Esophagus muscularis mucosa (tissue), 4 donors: ENCODE measurements at places on chromosomes 5 and 9. TPM values are rescaled to one million over a fixed set of nuclear protein-coding genes. Genes with fewer than 3 reads are reported as not detected.
A peak's percentile ranks its signal among the peaks of the same experiment; 100 is the strongest.

The NUDCD2 gene
- 7.6 TPM for total RNA-seq

The THG1L gene
- 20.7 TPM for total RNA-seq

The SLC34A1 gene
- total RNA-seq, result not detected

The SLC25A48 gene
- 0.42 TPM for total RNA-seq

The PCDHGB2 gene
- total RNA-seq, result 5.7 TPM

The OR1J2 gene
- not detected for total RNA-seq

The ORM2 gene
- total RNA-seq, result not detected

The IDNK gene
- 5.2 TPM for total RNA-seq

The UGT3A1 gene
- total RNA-seq, result not detected

The CFAP77 gene
- total RNA-seq, result not detected

The HTR4 gene
- 0.42 TPM for total RNA-seq

GRCh38 chr9:22100626-22101025 lies 91.5 kb upstream of the CDKN2B start:
- H3K36me3 ChIP-seq, result no peaks in the 10 kb centered on the region
- no peaks in the 10 kb centered on the region for H3K27me3 ChIP-seq
- H3K4me1 ChIP-seq, result peaks cover 18% of the 10 kb centered on the region
- DNase-seq, result no peak
- no peak overlapping the region for H3K4me3 ChIP-seq

GRCh38 chr9:133978226-133978898 lies 13.8 kb downstream of the VAV2 start:
- no peak overlapping the region for H3K4me3 ChIP-seq
- no peaks in the 10 kb centered on the region for H3K36me3 ChIP-seq
- no peak for DNase-seq

DNA sequence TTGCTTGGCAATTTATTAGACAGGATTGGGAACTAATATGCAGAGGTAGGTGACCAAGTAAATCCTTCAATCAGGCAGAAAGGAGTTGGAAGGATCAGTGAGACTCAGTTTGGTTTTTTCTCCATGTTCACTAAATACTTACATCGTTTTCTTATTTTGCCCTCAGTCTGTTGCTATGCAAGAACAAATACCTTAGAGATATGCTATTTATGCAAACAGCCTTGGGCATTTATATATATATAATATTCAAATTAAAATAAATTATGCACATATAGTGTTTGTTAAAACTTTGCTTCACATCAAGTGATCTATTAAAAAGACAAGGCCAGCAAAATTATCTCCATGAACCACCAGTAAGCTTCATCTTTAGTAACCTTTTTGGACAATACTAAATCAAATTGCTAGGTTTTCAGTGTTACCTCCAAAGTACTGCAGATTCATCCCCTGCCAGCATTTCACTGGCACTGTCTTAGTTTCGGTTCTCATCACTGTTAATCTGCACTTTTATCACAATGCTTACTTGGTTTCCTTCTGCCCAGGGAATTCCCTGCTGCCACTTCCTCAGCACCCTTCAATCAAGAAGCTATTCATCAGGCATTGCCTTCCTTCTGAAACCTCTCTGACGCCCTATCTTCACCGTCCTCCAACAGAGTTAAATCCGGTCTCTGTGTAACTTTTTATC lies 26.0 kb upstream of the LIFR start:
- H3K27ac ChIP-seq, result no peak overlapping the region
- no peaks in the 10 kb centered on the region for H3K4me1 ChIP-seq
- no peak overlapping the region for H3K4me3 ChIP-seq

DNA sequence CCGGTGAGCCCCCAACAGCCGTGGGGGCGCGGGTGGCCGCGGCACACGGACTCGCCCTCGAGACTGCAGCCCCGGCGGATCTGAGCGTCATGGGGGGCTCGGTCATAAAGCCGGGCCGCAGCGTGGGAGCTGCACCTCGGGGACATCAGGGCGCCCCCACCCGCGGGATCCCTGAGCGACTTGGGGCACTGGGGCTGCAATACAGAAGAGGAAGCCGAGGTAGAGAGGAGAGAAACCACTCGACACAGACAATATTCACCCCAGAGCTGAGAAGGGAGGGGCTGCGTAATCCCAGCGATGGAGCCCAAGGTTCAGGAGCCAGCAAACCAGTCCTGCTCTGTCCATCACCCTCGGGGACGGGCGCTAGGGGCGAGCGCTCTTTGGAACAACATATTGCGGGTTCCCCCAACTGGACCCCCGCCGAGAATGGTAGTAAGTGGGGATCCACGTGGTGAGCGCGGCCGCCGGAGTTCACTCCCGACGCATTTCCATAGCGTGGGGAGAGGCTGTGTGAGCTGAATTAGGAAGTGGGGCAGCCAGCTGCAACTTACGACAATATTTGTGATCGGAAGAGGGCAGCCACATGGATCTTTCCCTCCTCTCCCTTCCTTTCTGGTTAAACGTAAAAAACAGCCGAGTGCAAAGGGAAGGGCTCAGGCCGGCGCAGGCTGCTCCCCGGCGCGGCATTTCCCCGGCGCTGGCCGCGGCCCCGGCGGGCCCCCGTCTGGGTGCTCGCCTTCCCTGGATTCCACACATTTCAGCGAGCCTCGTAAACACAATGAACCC lies 9.9 kb downstream of the PTCH1 start:
- peaks cover 36% of the 10 kb centered on the region for H3K4me1 ChIP-seq
- no peaks in the 10 kb centered on the region for H3K27me3 ChIP-seq
- peak overlapping the region; percentile 94 for H3K4me3 ChIP-seq
- DNase-seq, result no peak
- no peaks in the 10 kb centered on the region for H3K36me3 ChIP-seq
- H3K27ac ChIP-seq, result peak overlapping the region; percentile 87

GRCh38 chr5:310516-310915 lies 11.0 kb upstream of the AHRR start:
- no peak overlapping the region for H3K4me3 ChIP-seq
- peaks cover 5% of the 10 kb centered on the region for H3K4me1 ChIP-seq
- H3K27ac ChIP-seq, result no peak overlapping the region

DNA sequence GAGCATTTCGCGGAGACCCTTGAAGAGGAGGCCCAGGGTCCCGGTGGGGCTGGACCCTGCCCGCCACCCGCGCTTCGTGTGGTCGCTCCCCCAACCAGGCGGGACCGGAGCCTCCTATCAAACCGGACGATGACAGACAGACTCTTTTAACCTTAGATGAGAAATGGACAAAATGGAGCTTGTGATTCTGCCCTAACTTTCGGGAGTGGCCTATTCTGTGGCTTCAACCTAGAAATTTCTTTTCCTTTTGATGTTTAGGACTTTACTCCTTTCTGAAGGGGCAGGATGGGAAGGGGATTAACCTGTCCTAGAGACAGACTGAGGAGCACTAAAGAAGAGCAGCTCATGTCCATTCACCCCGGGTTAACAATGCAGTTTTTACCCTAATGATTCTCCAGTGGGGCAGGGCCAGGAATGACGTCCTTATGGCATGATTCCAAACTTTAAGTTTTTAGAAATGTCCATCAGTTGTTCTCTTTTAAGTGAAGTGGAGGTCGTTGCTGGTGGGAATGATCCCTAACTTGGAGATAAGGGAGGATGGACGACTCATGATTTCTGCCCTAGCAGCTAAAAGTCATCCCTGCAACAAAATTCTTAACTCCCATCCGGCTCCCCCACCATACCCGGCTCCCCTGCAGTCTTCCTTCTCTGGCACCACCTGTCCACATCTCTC lies 1.0 kb downstream of the NIPSNAP3A start:
- H3K4me1 ChIP-seq, result peaks cover 23% of the 10 kb centered on the region
- H3K36me3 ChIP-seq, result no peaks in the 10 kb centered on the region
- H3K4me3 ChIP-seq, result peak overlapping the region; percentile 65
- no peak for DNase-seq

- H3K36me3 ChIP-seq, result no peaks in the 10 kb centered on the region
- H3K27ac ChIP-seq, result no peak overlapping the region
- no peak overlapping the region for H3K4me3 ChIP-seq
- no peaks in the 10 kb centered on the region for H3K27me3 ChIP-seq
These were observed 7.9 kb upstream of the SLC6A7 start for GRCh38 chr5:150181766-150182545.

DNA sequence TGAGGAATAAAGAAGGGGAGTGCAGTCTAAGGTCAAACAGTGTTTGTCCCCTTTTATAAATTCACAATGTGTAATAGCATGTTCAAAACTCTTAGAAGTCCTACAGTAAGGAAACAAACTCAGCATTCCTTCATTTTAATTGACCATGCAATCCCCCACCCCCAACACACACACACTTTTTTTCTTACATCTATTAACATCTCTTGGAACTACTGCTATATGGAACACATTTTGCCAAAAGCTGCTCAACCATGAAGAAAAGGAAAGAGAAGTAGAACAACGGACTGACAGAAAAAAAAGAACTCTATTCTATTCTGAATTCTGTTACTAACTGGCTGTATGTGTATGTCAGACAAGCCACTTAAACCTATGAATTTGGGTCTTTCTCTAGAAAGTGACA lies 2.8 kb upstream of the CTNNAL1 start:
- no peaks in the 10 kb centered on the region for H3K27me3 ChIP-seq
- no peak overlapping the region for H3K27ac ChIP-seq
- peaks cover 5% of the 10 kb centered on the region for H3K36me3 ChIP-seq
- no peak overlapping the region for H3K4me3 ChIP-seq
- no peak for DNase-seq

- H3K36me3 ChIP-seq, result no peaks in the 10 kb centered on the region
- no peak overlapping the region for H3K4me3 ChIP-seq
- H3K27ac ChIP-seq, result no peak overlapping the region
These were observed 38.7 kb downstream of the FTMT start for GRCh38 chr5:121890297-121890858.

GRCh38 chr9:8946461-8946860 lies 1146.9 kb upstream of the DMAC1 start:
- no peaks in the 10 kb centered on the region for H3K36me3 ChIP-seq
- no peak overlapping the region for H3K27ac ChIP-seq
- no peaks in the 10 kb centered on the region for H3K4me1 ChIP-seq
- no peak overlapping the region for H3K4me3 ChIP-seq
- no peaks in the 10 kb centered on the region for H3K27me3 ChIP-seq
- DNase-seq, result no peak

DNA sequence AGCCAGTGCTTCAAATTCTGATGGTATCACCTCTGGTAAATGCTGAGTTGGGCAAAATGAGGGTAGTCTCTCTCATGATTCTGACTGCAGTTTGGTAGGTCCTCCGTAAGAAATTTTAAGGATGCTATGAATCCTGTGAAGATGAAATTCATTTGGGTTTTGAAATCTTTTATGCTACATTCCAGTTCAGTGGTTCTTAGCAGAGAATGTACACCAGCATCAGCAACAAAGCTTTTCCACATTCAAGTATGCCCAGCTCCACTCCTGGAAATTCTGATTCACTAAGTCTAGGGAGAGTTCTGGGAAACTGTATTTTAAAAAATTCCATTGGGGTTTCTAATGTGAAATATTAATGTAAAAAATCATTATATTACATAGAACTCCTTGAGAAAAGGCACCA lies 33.6 kb upstream of the ACOT12 start:
- no peak overlapping the region for H3K27ac ChIP-seq
- no peak for DNase-seq
- H3K4me1 ChIP-seq, result peaks cover 22% of the 10 kb centered on the region
- no peak overlapping the region for H3K4me3 ChIP-seq
- H3K36me3 ChIP-seq, result peaks cover 6% of the 10 kb centered on the region

GRCh38 chr5:59559323-59559722 lies 334.2 kb downstream of the PDE4D start:
- no peaks in the 10 kb centered on the region for H3K4me1 ChIP-seq
- no peak for DNase-seq
- H3K36me3 ChIP-seq, result no peaks in the 10 kb centered on the region
- H3K27me3 ChIP-seq, result no peaks in the 10 kb centered on the region
- H3K27ac ChIP-seq, result no peak overlapping the region

- no peaks in the 10 kb centered on the region for H3K4me1 ChIP-seq
- no peak overlapping the region for H3K4me3 ChIP-seq
- no peaks in the 10 kb centered on the region for H3K27me3 ChIP-seq
These were observed 23.3 kb upstream of the STOM start for GRCh38 chr9:121393318-121393717.

GRCh38 chr5:81081461-81081835 lies 121.3 kb downstream of the RASGRF2 start:
- H3K36me3 ChIP-seq, result no peaks in the 10 kb centered on the region
- H3K4me1 ChIP-seq, result no peaks in the 10 kb centered on the region
- DNase-seq, result no peak

GRCh38 chr5:119614838-119615237 lies 14.5 kb upstream of the FAM170A start:
- H3K36me3 ChIP-seq, result no peaks in the 10 kb centered on the region
- no peaks in the 10 kb centered on the region for H3K4me1 ChIP-seq
- no peak for DNase-seq
- no peak overlapping the region for H3K27ac ChIP-seq
- H3K27me3 ChIP-seq, result no peaks in the 10 kb centered on the region
- no peak overlapping the region for H3K4me3 ChIP-seq

DNA sequence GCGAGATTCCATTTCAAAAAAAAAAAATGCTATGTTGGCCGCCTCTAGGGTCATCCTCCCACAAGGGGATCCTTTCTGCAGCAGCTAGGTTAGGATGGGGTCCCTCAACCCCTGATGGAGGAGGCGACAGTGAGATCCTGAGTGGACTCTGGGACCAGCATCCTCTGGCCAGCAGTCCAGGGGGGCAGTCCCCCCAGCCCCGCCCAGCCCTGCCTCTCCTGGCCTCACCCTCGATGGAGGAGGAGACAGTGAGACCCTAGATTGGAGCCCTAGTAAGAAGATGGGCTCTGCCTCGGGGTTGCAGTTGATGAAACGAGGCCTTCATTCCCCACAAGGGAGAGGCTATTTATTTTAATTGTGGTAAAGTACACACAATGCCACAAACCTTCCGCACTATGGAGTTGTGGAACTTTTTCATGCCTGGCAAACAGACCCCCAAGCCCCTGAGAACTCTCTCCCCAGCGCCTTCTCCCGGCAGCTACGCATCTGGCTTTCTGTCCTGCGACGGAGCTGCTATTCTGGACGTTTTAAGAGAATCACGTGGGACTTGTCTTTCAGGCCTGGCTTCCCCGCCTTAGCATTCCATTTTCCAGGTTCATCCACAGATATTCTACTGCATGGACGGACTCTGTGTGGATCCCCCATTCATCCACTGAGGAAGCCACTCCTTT lies 15.8 kb downstream of the VAV2 start:
- H3K27me3 ChIP-seq, result no peaks in the 10 kb centered on the region
- H3K36me3 ChIP-seq, result no peaks in the 10 kb centered on the region
- DNase-seq, result no peak
- H3K4me1 ChIP-seq, result peaks cover 29% of the 10 kb centered on the region

DNA sequence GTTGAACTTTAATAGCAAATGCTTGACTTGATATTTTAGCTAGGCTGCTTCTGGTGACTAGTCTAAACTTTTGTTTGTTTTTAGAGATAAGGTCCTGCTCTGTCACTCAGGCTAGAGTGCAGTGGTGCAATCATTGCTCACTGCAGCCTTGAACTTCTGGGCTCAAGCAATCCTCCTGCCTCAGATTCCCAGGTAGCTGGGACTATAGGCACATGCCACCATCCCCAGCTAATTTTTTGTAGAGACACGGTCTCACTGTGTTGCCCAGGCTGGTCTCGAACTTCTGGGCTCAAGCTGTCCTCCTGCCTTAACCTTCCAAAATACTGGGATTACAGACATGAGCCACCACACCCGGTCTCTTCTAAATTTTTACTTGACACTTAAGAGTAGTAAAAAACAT lies 20.7 kb downstream of the CDC37L1 start:
- H3K27me3 ChIP-seq, result no peaks in the 10 kb centered on the region
- H3K4me1 ChIP-seq, result peaks cover 16% of the 10 kb centered on the region
- H3K27ac ChIP-seq, result no peak overlapping the region
- no peak overlapping the region for H3K4me3 ChIP-seq

- no peak for DNase-seq
- no peaks in the 10 kb centered on the region for H3K27me3 ChIP-seq
- H3K4me1 ChIP-seq, result peaks cover 9% of the 10 kb centered on the region
- H3K27ac ChIP-seq, result no peak overlapping the region
These were observed 79.2 kb upstream of the MAMDC2 start for GRCh38 chr9:69964446-69964845.

- no peaks in the 10 kb centered on the region for H3K36me3 ChIP-seq
- peak overlapping the region; percentile 45 for H3K4me3 ChIP-seq
- H3K27ac ChIP-seq, result peak overlapping the region; percentile 89
- peak; percentile 97 for DNase-seq
- peaks cover 93% of the 10 kb centered on the region for H3K4me1 ChIP-seq
- H3K27me3 ChIP-seq, result no peaks in the 10 kb centered on the region
These were observed 40.2 kb downstream of the RXRA start for GRCh38 chr9:134366223-134367031.
